H4 (cell line): ENCODE measurements at places on chromosomes 4 and X. TPM values are rescaled to one million over a fixed set of nuclear protein-coding genes. Genes with fewer than 3 reads are reported as not detected.
A peak's percentile ranks its signal among the peaks of the same experiment; 100 is the strongest.

DNA sequence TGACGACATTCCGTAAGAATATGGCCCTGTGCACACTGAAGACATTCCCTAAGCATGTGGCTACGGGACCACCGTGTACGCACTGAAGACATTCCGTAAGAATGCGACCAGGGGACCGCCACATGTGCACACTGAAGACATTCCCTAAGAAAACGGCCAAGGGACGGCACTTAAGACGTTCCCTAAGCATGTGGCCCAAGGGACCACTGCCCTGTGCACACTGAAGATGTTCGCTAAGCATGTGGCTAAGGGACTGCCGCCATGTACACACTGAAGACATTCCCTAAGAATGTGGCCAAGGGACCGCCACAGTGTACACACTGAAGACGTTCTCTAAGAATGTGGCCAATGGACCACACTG is 21.4 kb downstream of the DHRSX start:
- DNase-seq, result no peak

- no peak for DNase-seq
Observed at GRCh38 chr4:110109455-110109854, 89.0 kb downstream of the ELOVL6 start.

- no peak for DNase-seq
Observed at GRCh38 chrX:113033966-113034680, 193.5 kb upstream of the AMOT start.

DNA sequence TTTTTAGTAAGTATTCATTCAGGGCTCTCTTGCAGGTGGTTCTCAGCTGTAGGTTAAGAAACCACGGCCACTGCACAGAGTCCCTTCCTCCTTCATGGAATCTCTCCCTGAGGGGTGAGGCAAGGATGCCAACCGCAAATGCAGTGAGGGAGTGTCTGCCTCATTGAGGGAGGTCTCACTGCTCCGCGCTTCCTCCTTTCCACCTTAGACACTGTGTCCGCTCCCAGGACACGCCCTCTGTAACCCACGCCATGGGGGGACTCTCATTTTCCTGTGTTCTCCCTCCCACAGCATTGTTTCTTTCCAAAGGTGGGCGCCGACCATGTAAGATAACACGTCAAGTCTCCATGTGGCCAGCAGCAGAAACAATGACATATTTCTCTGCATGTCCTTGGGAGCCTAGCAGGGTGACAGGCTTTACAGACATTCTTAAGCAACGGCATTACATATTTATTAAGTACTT is 63.2 kb downstream of the SEPSECS start:
- DNase-seq, result no peak

DNA sequence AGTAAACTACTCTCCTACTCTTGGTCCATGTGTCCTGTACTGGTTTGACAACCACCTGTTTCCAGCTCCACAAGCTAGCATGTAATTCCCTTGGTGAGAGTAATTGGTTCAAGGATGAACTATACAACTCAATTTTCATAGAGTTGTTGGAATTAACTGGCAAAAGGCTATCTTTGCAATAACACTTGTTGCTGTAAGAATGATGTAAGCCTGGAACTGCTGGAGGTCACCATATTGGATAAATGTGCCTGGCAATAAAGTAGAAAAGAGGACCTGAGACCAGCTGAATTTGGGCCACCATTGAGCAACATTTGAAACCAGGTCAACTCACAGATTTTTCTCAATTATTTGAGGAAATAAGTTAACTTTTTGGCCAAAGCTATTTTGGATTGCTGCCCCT is 175.5 kb downstream of the CAMK2D start:
- DNase-seq, result no peak

- DNase-seq, result no peak
Observed at GRCh38 chr4:86156531-86156930, 203.3 kb downstream of the MAPK10 start.

DNA sequence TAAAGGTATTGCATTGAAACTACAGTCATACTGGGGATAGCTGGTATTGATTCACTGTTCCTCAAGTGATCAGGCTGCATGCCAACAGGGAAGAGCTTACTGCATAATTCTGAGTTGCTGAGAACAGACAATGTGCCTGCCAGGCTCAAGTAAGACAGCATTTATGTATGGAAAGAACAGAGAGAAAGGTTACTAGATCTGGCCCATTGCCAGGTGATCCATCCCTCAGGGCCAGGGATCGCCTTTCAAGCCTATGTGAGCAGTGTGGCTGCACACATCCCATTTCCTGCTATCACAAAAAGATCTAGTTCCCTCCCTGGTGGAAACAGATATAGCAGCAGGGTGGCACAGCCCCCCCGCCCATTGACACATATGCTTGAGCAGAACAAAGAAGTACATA is 254.0 kb downstream of the TMA16 start:
- peak; percentile 22 for DNase-seq

DNA sequence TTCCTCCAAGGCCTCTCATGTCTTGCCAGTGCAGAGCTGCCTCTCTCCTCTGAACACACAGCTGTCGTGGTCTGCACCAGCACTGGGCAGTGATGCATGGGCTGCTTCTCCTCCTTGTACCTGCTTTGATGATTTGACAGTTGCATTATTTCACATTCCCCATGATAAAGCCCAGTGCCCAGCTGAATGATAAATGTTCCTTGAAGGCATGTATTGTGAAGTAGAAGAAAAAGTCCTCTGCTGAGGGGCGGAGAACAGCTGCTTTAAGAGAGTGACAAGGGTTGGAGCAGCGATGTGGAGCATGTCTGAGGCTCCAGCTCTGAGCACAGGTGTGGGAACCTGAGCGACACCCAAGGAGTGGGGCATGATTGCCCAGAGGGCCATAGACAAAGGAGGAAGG is 21.1 kb upstream of the TRIM2 start:
- no peak for DNase-seq

- no peak for DNase-seq
Observed at GRCh38 chr4:78656968-78657445, 105.4 kb downstream of the ANXA3 start.

DNA sequence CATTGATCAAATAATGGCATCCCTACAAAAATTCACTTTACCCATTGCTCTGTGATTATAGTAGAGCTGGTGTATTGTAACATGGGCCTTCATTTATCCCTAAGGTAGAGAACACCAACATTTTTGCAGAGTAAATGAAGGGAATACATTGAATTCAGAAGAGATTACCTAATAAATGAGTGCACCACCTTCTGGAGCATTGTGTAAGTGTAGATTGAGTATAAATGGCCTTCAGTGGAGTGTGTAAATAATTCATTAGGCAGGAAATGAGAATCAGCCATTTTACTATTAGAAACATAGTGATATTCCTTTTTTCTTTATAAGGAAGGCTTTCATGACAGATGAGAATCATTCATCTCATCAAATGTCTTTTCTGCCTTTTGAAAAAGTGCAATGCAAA is 155.8 kb downstream of the FAM47B start:
- peak; percentile 3 for DNase-seq

DNA sequence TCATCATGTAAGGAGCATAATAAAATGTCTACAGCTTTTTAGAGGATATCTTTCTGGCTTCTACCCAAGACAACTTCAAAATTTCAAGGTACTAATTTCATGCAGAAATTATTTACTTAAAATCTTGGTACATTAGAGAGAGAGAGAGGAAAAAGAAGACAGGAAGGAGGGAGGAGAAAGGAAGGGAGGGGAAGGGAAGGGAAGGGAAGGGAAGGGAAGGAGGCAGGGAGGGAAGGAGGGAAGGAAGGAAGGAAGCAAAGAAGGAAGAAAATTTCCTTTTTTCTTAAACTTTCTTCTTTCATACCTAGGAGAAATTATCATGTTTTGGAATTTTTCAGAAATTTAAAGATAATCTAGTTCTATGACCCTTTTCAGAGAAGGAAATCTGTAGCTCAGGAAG is 61.8 kb downstream of the HS3ST1 start:
- no peak for DNase-seq

- DNase-seq, result no peak
Observed at GRCh38 chrX:53316860-53317237, 35.5 kb upstream of the IQSEC2 start.

DNA sequence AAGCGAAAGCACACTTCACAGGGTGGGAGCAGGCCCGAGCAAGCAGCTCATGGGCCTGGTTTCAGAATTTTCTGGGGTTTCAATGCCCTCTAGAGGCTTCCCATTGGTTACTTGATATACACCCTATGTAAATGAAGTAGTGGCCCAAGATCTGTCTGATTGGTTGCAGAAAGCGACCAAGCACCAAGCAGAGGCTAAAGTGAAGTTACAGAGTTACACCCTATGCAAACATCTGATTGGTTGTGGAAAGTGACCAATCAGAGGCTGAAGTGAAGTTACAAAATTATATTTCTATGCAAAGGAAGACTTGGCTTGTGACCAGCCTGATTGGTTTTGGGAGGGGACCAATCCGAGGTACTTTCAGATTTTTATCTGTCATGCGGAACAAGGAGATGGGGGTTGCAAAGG is 8.2 kb downstream of the FHIP1A start:
- DNase-seq, result peak; percentile 20

DNA sequence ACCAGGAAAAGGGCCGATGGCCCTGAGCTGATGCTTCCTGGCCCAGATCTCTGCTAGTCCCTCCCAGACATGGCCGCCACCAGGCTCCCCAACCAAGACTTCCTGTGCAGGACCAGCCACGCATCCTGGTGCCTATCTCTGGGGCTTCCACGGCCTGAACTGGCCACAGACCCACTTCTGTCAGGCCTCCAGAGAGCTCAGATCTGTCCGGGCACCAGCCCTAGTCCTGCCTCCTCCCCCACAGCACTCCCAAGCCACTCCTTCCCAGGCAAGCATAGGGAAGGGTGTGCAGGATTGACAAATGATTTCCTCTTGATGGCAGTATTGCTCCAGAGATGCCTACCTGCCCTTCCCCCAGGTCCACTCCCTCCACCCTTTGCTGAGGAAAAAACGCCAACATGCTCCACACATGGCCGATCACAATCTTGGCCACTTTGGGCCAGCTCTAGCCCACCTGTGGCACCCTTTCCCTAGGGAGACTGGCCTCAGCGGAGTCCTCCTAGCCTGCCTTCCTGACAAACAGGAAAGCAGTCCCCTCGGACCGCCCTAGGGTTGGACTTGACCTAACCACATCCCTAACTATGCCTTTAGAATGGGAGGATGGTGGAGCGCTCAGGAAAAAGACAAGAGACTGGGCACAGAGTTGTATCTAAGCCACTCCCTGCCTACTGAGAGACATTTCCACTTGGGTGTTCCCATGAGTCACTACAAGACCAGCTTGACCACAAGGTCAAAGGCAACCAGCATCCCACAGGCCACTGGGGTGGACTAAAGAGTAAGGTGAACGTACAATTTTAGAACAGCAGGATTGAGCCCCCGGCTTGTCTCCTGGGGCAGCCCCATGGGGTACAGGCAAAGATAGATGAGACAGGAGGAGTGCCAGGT is 277.5 kb upstream of the AGTR2 start:
- peak; percentile 23 for DNase-seq

GRCh38 chr4:168794881-168795280 is 215.2 kb downstream of the CBR4 start:
- no peak for DNase-seq

The SERTM2 gene
- 0.74 and 1.5 TPM in 2 replicates for total RNA-seq

The TRIM2 gene
- total RNA-seq, result 16.5 and 22.0 TPM in 2 replicates

The RASL11B gene
- 0.60 and 0.80 TPM in 2 replicates for total RNA-seq

The GPM6B gene
- total RNA-seq, result 0.04 and 0.18 TPM in 2 replicates
